Daoy (cell line): ENCODE measurements at places on chromosomes 6 and 20. TPM values are rescaled to one million over a fixed set of nuclear protein-coding genes. Genes with fewer than 3 reads are reported as not detected.

- DNase-seq = peak; percentile 4
These were observed 7.5 kb upstream of the GGTLC1 start for GRCh38 chr20:23995905-23996666.

GRCh38 chr20:23637282-23638221, at the start of gene CST3:
Gene CST3 (minus strand): TSS chr20:23637955. CDS start chr20:23637862, 93 bp downstream.
- DNase-seq = peak; percentile 87

SLC17A1 gene
- not detected in 2 replicates for total RNA-seq

- DNase-seq = no peak
These were observed 109.3 kb downstream of the DNAH8 start for GRCh38 chr6:38824243-38824894.

DNA sequence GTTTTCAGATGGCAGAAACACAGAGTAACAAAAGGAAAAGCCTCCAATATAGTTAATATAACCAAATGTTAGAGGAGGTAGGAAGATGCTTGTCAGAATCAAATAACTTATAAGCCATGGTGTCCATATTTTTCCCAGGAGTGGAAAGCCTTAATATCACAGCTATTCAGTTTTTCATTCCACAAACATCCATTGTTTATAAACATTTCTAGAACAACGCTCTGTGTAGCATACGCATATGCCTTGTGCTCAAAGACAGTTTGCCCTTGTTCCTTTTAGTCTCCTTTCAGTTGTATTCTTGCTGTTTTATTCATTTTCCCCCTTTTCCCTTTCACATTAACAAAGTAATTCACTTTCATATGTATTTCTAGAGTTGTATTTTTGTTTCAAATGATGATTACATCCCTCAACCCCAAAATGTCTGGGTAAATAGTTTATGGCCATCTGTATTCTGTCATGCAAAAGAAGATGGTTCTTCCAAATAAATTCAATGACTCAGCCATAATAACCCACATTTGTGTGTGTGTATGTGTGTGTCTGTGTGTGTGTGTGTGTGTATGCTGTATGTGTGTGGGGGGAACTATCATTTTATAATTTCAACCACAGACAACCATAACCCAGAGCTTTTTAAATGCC, 455.7 kb upstream of the SOX4 start:
- DNase-seq = no peak

NDRG3 gene
- total RNA-seq = 6.0 and 9.9 TPM in 2 replicates

GRCh38 chr6:34082348-34082747, 63.5 kb downstream of the GRM4 start:
- no peak for DNase-seq

- no peak for DNase-seq
These were observed 261.2 kb downstream of the PHACTR1 start for GRCh38 chr6:12977806-12978205.

CALHM4 gene
- not detected in 2 replicates for total RNA-seq

MED20 gene
- 32.1 and 45.1 TPM in 2 replicates for total RNA-seq

- no peak for DNase-seq
These were observed 95.7 kb downstream of the SHLD1 start for GRCh38 chr20:5845681-5846615.

DNA sequence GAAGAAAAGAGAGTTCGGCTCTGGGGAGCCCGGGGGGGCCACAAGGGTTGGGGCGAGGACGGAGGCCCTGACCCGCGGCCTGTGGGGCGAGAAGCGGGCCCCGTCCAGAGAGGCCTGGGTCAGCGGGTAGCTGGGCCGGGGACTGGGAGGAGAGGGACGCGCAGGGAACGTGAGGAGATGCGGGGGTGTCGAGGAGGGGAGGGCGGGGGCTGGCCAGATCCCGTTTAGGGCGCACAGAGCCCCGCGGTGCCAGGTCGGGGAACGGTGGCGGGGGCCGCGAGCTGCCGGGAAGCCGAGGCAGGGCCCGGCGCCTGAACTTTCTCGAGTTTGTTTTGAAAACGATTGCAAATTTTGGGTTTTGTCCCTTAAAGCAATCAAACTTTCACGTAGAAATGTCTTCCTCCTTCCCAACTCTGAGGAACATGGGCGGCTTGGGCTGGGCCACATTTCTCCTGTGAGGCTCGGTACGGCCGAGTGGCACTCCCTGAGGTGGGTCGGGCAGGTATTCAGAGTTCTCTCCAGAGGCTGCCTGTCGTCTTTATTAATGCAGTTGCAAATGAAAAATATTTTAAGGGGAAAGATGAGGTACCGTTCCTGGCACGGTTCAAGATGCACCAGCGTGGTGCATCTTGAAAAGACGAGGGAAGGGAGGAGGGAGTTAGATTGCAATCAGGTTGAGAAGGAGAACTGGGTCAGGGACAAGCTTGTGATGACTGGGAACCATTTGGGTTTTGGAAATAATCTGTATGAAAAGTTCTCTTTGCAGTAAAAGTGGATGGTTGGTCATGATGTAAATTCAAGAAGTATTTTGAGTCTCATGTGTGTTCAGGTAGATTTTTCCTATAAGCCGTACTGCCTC, 972 bp downstream of the RNF8 start:
- DNase-seq = peak; percentile 27

OR2J3 gene
- not detected in 2 replicates for total RNA-seq

- no peak for DNase-seq
These were observed 93.7 kb downstream of the UBE3D start for GRCh38 chr6:82971877-82972460.

NEDD9 gene
- total RNA-seq = 20.5 and 21.8 TPM in 2 replicates

DNA sequence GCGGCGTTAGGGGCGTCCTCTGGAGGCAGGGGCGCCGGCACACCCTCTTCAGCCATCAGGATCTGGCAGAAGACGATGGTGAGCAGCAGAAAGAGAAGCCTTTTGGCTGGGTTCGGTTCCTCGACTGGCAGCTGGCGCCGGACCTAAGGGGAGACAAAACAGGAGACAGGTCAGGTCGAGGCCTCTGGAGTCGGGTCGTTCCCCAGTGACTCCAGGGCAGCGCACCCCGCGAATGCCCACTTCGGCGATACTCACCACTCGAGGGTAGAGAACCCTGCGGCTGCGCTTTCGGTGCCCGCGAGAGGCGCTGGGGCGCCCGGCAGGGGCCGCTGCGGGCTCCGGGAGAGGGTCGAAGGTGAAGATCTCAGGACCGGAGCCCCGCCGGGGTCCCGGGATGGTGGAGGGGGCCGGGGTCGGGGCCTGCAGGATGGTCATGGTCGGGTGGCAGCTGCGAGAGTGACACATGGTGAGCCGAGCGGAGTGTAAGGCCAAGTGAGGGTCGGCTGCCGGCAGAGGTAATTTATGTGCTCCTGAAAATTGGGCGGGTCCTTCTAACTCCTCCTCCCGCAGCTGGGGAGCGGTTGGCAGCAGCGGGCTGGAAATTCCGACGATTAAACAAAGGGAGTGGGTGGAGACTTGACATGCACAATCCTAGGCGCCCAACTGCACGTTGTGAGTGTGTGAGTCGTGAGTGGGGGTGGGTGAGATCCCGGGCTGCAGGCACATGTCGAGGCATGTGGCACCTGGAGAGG, at the start of gene IER3:
TSS of gene IER3 (minus strand) at position 494 of the 752 bp plus-strand sequence. CDS start at position 465, 29 bp downstream.
- peak; percentile 95 for DNase-seq

GRCh38 chr20:20253744-20254330, 114.1 kb upstream of the INSM1 start:
- no peak for DNase-seq

XKR7 gene
- total RNA-seq = under 0.01 and 0.12 TPM in 2 replicates

MYB gene
- total RNA-seq = 2.7 and 3.3 TPM in 2 replicates

GRCh38 chr6:2168480-2168879, 76.9 kb downstream of the GMDS start:
- DNase-seq = no peak

DNA sequence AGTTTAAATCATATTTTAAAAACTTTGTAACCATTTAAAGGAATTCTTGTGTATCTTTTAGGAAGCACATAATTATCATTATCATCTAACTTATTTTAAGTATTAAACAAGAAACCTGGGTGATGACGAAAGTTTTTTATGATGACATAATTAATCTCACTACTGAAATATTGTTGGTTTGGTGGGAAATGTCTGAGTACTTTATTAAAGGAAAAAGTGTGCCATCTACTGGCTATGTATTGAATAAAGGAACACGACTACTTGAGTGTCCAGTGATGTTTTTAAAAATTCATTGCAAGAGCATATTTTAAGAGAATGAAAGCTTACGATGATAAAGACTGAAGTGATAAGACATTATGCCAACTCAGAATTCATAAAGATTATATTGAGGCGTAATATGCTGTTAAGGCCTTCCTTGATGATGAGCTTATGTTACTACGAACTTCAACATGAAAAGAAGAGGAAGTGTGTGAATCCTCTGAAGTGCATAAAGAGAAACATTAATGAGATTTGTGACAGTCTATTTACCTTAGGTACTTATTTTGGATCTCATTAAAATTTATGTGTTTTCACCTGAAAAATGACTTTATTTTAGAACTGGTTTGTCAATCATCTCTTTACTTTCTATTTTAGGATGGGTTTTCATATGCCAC, 12.0 kb upstream of the TRMT11 start:
- DNase-seq = peak; percentile 16

MUC21 gene
- total RNA-seq = not detected in 2 replicates

MACROD2 gene
- total RNA-seq = 0.51 and 0.86 TPM in 2 replicates

TCF21 gene
- total RNA-seq = not detected in 2 replicates
